Stimulated activated CD4-positive, alpha-beta T cell treated with anti-CD3 and anti-CD28 coated beads, Interleukin-12 subunit alpha, Interleukin-12 subunit beta, amount 100 ng/mL, for 24 hours (primary cell): ENCODE measurements at places on chromosomes 11 and 22.

GRCh38 chr11:33645686-33646085 lies 54.9 kb downstream of the C11orf91 start:
- DNase-seq = no peak

- DNase-seq = no peak
Observed at GRCh38 chr11:72607496-72607895, 66.7 kb downstream of the PDE2A start.

DNA sequence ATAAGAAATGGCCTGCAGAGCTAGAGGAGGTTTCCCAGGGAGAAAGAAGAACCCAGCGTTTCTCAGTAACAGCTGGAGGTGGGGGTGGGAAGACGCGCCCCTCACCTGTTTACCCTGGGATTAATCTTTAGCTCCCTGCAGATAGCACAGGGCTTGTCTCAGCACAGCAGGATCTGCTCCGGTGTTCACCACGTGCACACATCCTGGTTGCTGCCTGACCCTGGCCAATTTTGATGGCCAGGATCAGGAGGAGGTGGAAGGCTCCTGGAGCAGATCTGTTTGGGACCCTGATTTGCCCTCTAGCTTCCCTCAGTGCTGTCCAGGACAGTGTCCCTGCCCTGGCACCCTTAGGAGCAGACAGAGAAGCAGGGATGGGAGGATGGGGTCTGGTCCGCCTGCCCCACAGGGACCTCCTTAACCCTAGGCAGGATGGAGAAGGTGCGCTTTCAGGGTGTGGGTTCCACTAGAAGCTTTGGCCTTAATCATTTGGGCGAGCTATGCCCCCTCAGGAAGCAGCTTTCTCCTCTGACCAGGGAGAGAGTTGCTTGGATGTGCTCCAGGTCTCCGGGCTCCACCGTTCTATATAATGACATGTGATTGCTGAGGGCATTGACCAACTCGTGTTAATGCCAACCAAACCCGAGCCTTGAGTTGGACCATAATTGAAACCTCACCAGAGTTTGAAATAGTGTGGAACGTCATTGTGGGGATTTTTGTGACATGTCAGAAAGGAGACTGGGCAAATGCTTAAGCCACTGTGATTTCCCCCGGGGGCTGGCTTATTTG lies 19.3 kb downstream of the UPB1 start:
- no peak for DNase-seq

GRCh38 chr22:19520007-19520406 lies 4.2 kb downstream of the CLDN5 start:
- DNase-seq = no peak

- DNase-seq = no peak
Observed at GRCh38 chr11:115678942-115679341, 174.7 kb upstream of the CADM1 start.

DNA sequence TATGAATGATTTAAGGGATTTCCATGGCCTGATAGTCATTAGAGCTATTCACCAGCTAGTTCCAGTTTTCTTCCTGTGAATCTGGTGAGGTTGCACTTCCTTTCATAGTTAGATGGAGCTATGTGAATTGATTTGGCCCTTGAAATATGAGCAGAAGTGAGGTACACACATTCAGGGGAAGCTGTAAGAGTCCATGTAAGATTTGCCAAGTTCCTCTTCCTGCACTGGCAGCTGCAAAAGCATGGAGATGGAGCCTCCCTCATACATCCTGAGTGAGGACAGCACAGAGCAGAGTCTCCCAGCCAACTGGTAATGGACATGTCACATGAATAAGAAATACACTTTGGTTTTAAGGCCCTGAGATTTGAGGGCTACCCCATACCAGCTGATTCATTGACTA lies 111.7 kb downstream of the CD44 start:
- DNase-seq = no peak

- no peak for DNase-seq
Observed at GRCh38 chr11:105168457-105168856, 28.9 kb upstream of the CARD18 start.
